Upper lobe of right lung (tissue), 1 donor: ENCODE measurements at places on chromosomes 3 and 15. TPM values are rescaled to one million over a fixed set of nuclear protein-coding genes. Genes with fewer than 3 reads are reported as not detected.

ADPRH gene
- total RNA-seq: 26.5 TPM

RTP3 gene
- total RNA-seq: not detected

CNTN3 gene
- 1.6 TPM for total RNA-seq

CHRNA5 gene
- total RNA-seq: 1.2 TPM

SCAANT1 gene
- total RNA-seq: not detected

CD200 gene
- total RNA-seq: 6.5 TPM

GRIP2 gene
- total RNA-seq: 0.52 TPM

CGNL1 gene
- 54.9 TPM for total RNA-seq

LRRC49 gene
- total RNA-seq: 4.3 TPM

ACTC1 gene
- total RNA-seq: 3.4 TPM

IL12A gene
- 0.96 TPM for total RNA-seq

FAM3D gene
- total RNA-seq: 4.0 TPM

SPSB4 gene
- total RNA-seq: 1.2 TPM

SLC9C1 gene
- not detected for total RNA-seq

POC1A gene
- total RNA-seq: 2.5 TPM

CCDC39 gene
- total RNA-seq: not detected

MRPS25 gene
- 60.2 TPM for total RNA-seq

EOMES gene
- total RNA-seq: 1.2 TPM

CD96 gene
- 9.5 TPM for total RNA-seq

SPINK8 gene
- total RNA-seq: not detected

DPPA2 gene
- not detected for total RNA-seq

PAK6 gene
- 5.7 TPM for total RNA-seq

GOLGA8S gene
- total RNA-seq: 0.20 TPM

ARL14 gene
- not detected for total RNA-seq

IGF2BP2 gene
- total RNA-seq: 17.4 TPM

VILL gene
- 8.9 TPM for total RNA-seq

CPN2 gene
- not detected for total RNA-seq

ADAMTS9 gene
- total RNA-seq: 30.1 TPM

DNAH12 gene
- total RNA-seq: 0.52 TPM

DLEC1 gene
- total RNA-seq: 2.7 TPM

STAB1 gene
- 152 TPM for total RNA-seq

ALG1L2 gene
- 1.5 TPM for total RNA-seq

LDHAL6B gene
- total RNA-seq: not detected

CLASP2 gene
- 64.0 TPM for total RNA-seq

KBTBD8 gene
- total RNA-seq: 6.0 TPM

DGKG gene
- total RNA-seq: 4.7 TPM

FSTL1 gene
- 221 TPM for total RNA-seq

FAIM gene
- 11.5 TPM for total RNA-seq

GREM1 gene
- total RNA-seq: 2.8 TPM
